ENCODE measurements at places on chromosomes 11 and 22.

DNA sequence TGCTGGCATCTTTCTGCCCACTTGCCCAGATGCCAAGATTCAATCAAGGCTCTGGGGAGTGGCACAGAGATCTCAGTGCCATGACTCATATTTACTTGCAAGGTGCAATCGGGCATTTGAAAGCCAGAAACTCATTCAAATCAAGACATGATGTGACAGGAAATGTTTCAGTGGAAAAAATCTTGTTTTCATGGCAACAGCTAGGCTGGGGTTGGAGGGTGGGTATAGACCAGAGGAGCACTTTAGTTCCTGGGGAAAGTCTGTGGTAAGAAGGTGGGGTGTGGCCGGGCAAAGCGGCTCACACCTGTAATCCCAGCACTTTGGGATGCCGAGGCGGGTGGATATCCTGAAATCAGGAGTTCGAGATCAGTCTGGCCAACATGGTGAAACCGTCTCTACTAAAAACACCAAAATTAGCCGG is 1.2 kb downstream of the MAJIN start:
- DNase-seq = peak; percentile 2

GRCh38 chr11:93997741-93998140 is 23.4 kb upstream of the HEPHL1 start:
- no peak for DNase-seq

- DNase-seq = no peak
These were observed 61.7 kb downstream of the CSNK2A3 start for GRCh38 chr11:11291041-11292015.

GRCh38 chr11:93988455-93988854 is 32.7 kb upstream of the HEPHL1 start:
- no peak for DNase-seq

- peak; percentile 78 for DNase-seq
These were observed 199.0 kb downstream of the GRIK4 start for GRCh38 chr11:120710354-120711131.

DNA sequence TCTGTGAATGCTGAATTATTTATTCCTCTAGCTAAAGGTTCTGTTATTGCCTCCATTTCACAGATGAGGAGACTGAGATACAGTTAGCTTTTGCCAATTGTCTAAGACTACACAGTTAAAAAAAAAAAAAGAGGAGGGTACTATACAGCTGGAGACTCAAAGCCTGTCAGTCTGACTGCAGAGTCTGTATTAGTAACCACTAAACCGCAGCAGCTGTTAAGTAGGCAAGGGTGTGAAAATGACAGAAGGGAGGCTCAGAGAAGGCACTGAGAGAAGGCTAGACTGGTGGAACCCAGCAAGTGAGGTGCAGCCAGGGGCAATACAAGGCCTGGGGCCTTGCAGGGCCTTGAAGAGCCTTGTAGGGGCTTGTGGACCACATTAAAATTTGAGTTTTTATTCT is 181.2 kb downstream of the CSNK2A3 start:
- no peak for DNase-seq

DNA sequence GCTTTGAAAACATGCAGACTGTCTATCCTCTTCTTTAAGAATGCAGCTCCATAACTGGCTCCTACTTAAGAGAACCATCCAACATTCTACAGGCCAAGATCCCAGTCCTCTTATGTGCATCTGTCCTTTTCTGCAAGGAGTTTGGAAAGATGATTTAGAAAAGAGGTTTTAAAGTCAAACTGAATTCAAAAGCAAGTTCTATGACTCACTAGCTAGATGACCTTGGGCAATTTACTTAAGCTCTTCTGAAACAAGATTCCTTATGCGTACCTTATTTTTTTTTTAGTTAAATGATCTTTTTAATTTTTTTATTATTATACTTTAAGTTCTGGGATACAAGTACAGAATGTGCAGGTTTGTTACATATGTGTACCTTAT is 29.2 kb downstream of the GUCY1A2 start:
- no peak for DNase-seq

- no peak for DNase-seq
These were observed 420.4 kb upstream of the CCDC90B start for GRCh38 chr11:83706566-83706965.

DNA sequence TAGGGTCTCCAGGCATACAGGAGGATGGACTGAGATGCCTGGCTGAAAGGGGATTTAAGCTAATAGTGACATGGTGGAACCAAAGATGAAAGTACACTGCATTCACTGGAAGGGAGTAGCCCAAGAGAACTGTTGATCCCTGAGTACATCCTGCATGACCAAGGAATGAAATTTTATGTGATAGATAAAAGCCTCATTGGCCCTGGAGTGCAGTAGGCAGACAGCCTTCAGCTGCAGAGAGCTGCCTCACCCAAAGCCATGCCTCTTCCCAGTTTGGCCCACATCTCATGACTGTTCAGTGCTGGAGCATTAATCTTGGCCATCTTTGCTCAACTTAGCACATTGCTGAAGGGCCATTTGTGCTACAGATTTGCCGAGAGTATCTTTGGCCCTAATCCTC is 8.0 kb downstream of the KDM4E start:
- DNase-seq = no peak

DNA sequence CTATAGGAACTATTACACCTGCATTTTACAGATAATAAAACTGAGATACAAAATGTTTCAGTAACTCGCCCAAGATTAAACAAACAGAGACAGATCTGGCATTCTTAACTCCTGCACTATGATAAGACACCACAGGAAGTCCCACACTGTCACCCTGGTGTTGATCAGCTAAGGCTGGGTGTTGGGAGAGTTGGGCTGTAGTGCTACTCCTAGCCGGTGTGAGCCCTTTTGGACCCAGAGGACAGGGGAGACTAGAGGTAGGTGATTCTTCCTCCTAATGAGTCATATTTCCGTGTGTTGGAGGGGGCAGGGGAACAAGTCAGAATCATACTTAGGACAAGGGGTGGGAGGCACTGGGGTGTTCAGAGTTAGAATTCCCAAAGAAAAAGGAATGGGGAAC is 353.2 kb upstream of the TENM4 start:
- no peak for DNase-seq

DNA sequence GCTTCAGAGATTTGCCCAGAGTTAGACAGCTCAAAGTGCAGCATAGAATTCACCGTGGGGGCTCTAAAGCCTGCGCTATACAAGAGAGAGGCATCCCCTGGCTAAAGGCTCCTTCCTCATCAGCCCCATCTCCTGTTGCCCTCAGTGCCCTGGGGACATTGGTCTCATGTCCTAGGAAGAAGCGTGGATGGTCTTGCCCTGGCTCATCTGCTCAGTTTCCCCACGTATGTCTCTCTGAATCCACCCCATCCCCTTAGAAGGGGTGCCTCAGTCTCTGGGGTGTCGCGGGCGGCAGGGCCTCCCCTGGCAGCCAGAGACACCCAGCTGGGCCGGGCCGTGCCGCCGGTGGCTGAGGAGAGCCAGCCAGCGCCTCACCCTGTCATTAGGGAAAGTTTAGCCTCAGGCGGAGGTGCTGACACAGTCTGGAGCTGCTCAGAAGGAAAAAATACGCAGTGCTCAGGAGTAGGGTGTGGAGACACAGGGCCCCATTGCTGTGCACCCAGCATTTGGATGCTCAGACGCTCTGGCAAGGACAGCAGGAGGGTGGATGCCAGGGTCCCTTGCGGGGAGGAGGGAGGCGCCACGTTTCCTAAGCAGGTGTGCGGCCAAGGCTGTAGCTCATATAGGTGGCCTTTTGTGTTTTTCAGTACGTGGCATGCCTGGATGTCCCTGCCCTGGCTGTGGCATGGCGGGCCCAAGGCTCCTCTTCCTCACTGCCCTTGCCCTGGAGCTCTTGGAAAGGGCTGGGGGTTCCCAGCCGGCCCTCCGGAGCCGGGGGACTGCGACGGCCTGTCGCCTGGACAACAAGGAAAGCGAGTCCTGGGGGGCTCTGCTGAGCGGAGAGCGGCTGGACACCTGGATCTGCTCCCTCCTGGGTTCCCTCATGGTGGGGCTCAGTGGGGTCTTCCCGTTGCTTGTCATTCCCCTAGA is 1.3 kb downstream of the SLC39A13 start:
- no peak for DNase-seq

- no peak for DNase-seq
These were observed 5.5 kb downstream of the TOLLIP start for GRCh38 chr11:1303973-1304372.

- DNase-seq = no peak
These were observed 105.1 kb downstream of the FEZ1 start for GRCh38 chr11:125390946-125391345.

GRCh38 chr11:68955607-68955958 is 25.2 kb downstream of the MRGPRD start:
- no peak for DNase-seq

DNA sequence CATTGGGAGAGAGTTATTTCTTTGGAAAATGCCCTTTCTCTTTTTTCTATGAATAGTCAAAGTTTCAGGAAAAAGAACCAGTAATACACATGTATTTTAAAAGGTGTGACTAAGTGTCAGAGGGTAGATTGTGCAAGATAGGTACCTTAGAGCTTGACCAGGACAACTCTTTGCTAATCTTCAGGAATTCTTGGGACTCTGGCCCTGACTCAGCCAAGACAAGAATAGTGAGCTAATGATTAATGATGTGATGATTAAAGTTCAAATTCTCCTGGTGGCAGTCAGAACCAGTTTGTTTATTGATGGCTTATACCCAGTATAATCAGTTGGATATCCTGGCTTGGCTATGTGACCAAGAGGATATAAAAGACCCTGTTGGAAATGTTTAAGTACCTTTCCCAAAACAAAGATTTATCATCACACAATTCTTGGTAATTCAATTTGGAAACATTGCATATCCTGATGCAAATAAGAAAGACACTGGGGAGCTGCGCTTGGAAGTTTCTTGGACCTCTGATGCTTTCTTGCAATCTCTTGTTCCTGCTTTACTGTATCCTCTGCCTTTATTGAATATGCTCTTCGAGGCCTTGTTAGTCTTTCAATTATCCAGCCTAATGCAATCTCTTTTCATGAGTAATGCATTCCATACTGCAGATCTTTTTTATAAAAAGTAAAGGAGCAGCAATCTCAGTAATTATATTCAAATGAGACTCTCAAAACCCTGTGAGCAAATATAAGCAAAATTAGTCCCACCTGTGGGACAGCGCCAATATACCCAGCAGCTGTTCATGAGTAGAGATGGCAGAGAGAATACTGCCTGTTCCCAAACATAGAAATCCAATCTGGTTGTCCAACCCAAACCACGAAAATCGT is 48.0 kb upstream of the CEP126 start:
- peak; percentile 96 for DNase-seq
